Neural progenitor cell (in vitro differentiated cells): ENCODE measurements at places on chromosomes 7 and 10.

- DNase-seq, result no peak
Measured at GRCh38 chr7:99898836-99899235, 20.5 kb downstream of the TRIM4 start.

DNA sequence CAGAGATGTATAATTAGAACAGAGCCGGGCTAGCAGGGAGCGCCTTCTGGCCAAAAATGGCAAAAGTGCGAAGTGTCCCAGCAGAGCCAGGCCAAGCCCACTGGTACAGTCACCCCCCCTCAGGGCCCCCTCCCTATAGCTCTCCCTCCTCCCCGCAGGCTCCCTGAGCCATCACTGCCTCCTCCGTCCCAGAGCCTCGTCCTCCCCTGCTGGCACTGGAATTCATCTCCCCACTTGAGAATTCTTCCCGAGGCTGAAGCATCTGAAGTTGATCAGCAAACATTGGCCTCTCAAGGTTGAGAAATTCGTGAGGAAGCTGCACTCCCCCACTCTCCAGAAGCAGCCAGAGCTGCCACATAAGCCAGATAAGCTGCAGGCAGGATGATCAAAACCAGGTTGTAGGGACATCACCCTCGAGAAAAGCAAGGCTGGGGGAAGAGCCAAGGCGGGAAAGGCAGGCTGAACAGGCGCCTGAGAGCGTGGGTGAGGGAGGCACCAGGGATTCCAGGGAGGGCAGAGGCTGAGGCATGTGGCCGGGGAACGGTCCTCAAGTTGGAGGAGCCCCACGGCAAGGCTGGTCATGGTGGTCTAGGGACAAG is 23.4 kb downstream of the CAMK2G start:
- no peak for DNase-seq

GRCh38 chr10:75512203-75512933 is 80.9 kb downstream of the LRMDA start:
- DNase-seq, result no peak

GRCh38 chr7:126803990-126804389 is 448.8 kb downstream of the GRM8 start:
- DNase-seq, result no peak

GRCh38 chr10:3077940-3078630 is 10.7 kb downstream of the PFKP start:
- peak; percentile 55 for DNase-seq

- no peak for DNase-seq
Measured at GRCh38 chr7:83053965-83054364, 108.7 kb downstream of the PCLO start.

- no peak for DNase-seq
Measured at GRCh38 chr10:60335708-60336107, 54.0 kb downstream of the ANK3 start.

- peak; percentile 50 for DNase-seq
Measured at GRCh38 chr7:16648551-16648950, 2.6 kb downstream of the BZW2 start.

DNA sequence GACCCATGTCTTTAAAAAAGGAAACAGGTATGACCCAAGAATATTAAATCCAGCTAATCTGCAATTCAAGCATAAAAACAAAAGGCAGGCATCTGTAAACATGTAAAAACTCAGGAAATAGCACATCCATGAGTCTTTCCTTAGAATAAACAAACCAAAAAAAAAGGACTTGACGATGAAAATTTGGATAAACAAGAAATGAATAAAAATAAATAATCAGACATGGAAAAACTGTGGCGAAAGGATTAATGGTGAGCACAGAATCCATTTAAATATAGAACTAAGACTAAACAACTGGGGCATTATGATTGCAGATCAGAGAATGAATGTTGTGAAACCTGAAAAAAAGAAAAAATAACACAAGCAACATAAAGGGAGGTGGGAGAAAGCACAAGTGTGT is 170.1 kb downstream of the DOCK4 start:
- DNase-seq, result no peak
